ENCODE measurements at places on chromosomes 7 and 10.

DNA sequence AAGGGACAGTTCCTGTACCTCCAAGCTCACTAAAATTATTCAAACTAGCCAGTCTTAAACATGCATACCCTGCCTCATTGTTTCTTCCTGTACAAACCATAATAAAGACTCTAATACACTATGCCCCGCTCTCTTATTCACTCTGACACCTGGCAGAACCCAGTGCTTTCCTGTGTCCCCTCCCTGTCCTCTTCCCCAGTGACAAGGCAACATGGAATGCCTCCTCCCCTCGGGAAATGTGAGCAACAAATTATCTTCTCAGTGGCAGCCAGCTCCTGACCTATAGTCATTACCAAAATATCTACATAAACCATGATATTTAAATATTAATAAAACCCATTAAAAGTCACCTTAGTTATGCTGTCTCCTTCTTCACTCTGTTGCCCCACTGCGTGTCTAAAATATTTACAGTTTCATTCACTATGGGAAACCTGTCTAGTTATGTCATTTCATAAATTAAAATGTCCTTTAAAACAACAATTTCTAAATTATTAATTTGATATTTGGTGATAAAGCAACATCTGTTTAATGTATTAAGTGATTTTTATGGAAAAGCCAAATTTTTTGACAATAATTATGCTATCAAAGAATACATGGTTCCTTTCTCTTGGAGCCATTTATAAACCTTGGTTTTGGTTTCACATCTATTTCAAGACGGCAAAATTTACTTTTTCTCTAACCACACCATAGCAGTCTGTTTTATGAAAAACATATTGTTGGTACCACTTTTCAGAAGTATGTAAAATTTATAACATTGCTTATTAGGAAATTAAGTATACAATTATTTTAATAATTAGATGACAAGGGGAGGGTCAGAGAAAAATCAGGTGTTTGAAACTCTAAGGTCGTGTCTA is 1355.2 kb downstream of the XPNPEP1 start:
- no peak for DNase-seq

- no peak for DNase-seq
Measured at GRCh38 chr10:121418126-121418777, 180.0 kb downstream of the FGFR2 start.

DNA sequence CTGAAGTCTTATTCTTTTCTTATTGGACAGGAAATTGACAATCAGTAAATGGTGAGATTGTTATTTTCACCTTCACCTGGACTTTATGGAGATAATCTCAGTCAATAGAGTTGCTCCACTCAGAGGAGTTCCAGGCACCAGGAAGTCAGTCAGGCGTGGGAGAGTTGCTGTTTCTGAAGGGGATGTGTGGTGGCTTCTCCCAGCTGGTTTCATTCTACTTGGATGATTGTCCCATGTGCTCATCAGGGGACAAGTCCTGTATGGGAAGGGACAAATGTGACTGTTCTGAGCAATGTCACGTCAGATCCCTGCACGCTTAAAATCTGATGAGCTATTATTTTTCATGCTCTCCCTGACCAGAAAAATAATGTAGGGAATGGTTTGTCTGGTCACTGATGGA is 222.5 kb upstream of the PITRM1 start:
- no peak for DNase-seq

DNA sequence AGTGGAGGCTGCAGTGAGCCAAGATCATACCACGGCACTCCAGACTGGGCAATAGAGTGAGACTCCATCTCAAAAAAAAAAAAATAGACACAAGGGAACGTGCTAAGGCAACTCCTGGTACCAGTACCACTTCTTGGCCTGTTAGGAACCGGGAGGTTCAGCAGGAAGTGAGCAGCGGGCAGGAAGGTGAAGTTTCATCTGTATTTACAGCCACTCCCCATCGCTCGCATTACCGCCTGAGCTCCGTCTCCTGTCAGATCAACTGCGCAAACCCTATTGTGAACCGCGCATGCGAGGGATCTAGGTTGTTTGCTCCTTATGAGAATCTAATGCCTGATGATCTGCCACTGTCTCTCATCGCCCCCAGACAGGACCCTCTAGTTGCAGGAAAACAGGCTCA is 69.9 kb upstream of the FOXK1 start:
- no peak for DNase-seq

- DNase-seq, result peak; percentile 86
Measured at GRCh38 chr7:129218514-129219062, 6.2 kb upstream of the AHCYL2 start.

All from activated CD8-positive, alpha-beta memory T cell treated with anti-CD3 and anti-CD28 coated beads, Interleukin-2, amount 50 U/mL, for 48 hours (primary cell).